ENCODE measurements at places on chromosomes 11 and 22.
A peak's percentile ranks its signal among the peaks of the same experiment; 100 is the strongest.

DNA sequence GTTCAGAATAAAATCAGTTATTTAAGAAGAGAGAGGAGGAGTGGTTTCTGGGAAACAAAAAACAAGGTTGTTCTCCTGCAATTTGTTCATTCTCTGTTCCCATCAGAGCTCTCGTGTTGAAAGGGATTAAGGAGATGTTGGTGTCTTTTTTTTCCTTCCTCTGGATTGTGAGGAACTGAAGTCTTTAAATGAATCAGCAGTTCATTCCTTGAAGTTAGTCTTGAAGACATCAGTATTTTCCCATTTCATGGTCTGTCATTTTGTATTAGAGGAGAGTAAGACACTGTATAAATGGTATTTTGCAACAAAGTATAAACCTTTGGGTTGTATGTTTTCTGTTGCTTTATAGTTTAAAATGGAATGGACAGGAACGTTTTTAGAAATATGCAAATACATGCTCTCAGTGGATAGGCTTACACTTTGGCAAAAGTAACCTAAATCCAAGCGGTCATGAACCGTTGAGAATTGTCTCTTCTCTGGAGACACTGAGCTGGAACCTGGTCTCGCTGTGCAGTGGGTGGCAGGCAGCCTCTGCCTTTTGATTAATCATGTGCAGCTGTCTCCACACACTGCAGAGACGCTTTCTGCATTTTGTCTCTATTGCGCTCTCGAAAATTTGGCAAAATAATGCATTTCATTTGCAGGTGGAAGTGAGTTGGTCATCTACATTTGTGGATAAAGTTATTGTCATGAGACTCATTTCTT is 33.0 kb downstream of the SAMM50 start:
- no peak for DNase-seq

DNA sequence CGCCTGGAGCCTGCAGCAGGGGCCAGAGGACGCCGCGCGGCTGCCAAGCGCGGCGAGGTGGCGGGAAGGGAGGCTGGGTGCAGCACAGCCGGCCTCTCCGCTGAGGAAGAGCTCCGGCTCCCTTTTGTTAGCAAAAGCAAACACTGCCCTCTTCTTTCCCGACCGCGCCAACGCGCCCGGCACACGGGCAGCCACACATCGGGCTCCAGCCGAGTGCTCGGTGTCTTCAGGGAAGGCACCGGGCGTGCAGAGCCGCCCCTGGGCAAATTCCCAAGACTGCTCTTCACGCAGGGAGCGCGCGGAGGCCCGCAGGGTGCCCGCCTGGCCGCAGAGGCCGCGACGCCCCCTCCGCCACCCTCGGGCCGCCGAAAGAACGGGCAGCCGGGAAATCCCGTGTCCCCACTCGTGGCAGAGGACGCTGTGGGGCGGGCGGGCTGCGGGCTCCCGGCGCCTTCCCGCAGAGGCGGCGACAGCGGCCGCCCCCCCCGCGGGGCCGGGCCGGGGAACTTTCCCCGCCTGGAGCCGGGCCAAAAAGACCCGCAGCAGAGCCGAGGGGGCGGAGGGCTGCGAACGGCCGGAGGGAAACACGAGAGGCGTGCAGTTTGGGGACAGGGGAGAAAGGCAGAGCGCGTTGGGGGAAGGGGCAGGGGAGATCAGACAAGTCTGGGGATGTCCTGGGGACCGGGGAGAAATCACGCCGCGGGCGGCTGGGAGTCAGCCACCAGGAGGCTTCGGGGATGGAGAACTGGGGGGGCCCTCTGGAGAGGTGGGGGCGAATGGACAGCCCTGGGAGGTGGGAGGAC is 931 bp downstream of the CADM1 start:
- peak; percentile 0 for DNase-seq

DNA sequence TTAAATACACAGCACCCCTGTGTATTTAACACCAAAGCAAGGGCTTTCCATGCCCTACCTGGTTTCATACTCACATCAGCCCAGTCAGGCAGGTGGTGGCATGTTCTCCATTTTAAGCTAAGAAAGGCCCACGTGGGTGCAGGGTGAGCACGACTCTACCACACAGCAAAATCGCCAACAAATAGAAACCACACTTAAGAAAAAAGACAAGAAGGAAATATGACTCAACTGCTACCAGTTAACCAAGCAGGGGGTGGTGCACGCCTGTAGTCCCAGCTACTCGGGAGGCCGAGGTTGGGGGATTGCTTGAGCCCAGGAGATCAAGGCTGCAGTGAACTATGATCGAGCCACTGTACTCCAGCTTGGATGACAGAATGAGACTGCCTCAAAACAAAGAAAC is 35.2 kb upstream of the TFIP11 start:
- DNase-seq, result no peak

GRCh38 chr11:4677948-4678347 is 19.7 kb downstream of the OR51E2 start:
- DNase-seq, result no peak

DNA sequence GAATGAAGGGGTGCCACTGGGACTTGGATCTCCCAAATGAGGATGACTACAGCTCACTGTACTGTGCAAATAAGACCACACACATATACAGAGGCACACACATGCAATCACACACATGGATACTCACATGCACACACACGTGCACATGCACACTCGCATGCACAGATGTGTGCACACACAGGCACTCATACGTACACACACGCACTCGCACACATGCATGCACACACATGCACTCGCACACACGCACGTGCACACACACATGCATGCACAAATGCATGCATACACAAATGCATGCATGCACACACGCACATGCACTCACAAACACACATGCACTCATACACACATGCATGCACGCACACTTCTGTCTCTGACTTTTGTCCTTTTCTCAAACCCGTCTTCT is 36.0 kb downstream of the TECTA start:
- DNase-seq, result no peak

- no peak for DNase-seq
Measured at GRCh38 chr11:2277008-2277346, 6.6 kb upstream of the ASCL2 start.

DNA sequence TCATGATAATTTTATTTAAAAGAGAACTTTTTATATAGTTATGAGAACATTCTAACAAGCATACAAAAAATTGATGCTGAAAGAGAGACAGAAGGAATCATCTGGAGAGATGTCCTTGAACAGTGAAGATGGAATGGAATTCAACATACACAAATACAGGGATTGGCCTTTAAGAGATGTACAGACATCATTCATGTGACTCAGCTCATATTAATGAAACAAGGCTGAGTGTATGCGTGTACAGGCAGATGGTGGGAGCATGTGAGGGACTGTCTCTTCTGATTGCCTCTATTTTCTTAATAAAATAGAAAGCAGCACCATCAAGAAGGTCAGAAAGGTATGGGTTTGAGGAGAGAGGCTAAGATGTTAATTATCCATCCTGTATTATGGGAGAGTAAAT is 793.3 kb downstream of the CNTN5 start:
- no peak for DNase-seq

- no peak for DNase-seq
Measured at GRCh38 chr11:43948341-43949225, 6.1 kb downstream of the C11orf96 start.

DNA sequence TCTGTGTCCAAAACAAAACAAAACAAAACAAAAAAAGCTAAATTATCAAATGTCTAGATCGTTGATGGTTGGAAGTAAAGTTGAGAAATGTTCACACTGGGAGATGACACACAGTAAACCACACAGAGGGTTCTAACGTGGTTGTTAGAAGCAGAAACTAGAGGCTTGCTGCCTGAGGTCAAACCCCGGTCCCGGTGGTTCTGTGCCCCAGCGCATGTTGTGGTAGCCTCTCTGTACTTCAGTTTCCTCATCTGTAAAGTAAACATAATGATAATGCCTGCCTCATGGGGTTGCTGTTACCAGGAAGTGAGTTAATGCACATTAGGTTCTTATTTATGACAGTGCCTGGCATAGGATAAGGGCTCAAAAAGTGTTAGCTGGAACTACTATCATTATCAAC is 33.4 kb downstream of the PPARA start:
- no peak for DNase-seq

- DNase-seq, result no peak
Measured at GRCh38 chr22:19636696-19637407, 77.5 kb upstream of the SEPTIN5 start.
